ENCODE measurements at places on chromosomes 6 and 20. TPM values are rescaled to one million over a fixed set of nuclear protein-coding genes. Genes with fewer than 3 reads are reported as not detected.

DNA sequence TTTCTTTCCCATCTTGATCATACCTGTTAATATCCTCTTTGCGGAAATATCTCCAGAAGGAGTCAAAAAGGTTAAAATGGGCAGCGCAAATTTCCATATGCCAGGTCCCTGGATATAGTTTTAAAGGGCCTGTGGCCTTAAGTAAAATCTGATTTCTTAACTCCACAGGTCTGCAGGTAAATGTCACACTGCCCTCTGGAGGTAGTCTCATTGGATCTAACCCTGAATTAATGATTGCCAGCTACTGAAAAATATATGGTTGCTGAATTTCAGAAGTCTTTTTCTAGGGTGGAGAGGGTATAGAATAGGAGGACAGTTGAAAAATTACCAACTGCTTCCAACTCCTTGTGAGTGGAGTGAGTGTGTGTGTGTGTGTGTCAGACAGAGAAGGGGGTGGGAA is 8.5 kb downstream of the MOXD1 start:
- no peak for DNase-seq

- DNase-seq = no peak
Measured at GRCh38 chr20:53656293-53657202, 62.9 kb upstream of the ZNF217 start.

- DNase-seq = no peak
Measured at GRCh38 chr20:3239867-3240775, 1.1 kb upstream of the SLC4A11 start.

DNA sequence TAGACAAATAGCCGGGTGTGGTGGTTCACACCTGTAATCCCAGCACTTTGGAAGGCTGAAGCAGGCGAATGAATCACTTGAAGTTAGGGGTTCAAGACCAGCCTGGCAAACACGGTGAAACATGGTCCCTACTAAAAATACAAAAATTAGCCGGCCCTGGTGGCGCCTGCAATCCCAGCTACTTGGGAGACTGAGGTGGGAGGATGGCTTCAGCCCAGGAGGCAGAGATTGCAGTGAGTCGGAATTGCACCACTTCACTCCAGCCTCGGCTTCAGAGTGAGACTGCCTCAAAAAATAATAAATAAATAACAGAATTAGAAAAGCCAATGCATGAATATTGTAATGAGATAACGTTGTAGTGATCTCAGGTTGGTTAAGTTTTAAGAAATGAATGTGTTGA is 61.3 kb downstream of the RFX6 start:
- DNase-seq = no peak

- DNase-seq = no peak
Measured at GRCh38 chr6:52209770-52210169, 23.6 kb downstream of the IL17A start.

- DNase-seq = peak; percentile 18
Measured at GRCh38 chr6:141359953-141360352, 772.8 kb upstream of the GJE1 start.

DNA sequence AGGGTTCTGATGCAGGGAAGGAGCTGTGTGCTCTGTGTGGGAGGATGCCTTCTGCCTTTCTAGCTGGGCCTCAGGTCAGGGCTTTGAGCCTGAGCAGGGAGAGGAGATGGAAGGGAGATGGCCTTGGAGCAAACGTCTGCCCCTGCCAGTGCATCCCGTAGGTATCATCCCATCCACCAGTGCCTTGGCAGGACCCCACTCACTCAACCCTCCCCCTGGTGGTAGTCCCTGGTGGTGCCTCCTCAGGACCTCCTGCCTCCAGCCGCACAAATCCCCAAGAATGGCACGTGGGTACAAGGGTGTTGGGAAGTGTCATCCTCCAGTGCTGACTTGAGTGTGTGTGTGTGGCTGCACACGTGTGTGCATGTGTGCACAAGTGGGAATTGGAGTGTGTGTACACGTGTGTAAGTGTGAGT is 23.1 kb upstream of the MICB start:
- no peak for DNase-seq

- DNase-seq = no peak
Measured at GRCh38 chr6:54244430-54244829, 63.8 kb upstream of the TINAG start.

GRCh38 chr20:50197463-50198179 is 7.0 kb downstream of the CEBPB start:
- DNase-seq = no peak

DNA sequence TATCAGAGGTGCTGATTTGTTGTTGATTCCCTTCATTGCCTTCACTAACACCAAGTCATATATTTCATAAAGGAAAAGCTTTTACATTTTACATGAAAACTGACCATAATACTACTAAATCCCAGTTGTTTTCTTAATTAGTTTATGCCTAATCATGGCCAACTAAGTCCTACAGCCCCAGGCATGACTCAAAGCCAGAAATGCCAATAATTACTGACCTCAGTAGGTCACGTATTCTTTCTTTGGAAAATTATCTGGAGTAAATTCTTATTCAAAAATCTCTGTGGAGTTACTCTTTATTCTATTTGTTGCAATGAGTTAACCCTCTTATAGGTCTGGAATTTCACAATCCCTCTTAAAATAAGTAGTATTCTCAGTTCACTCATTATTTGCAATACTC is 13.5 kb upstream of the MYB start:
- DNase-seq = no peak

GRCh38 chr6:42879372-42880239 is at the start of gene RPL7L1:
Gene RPL7L1 (plus strand): TSS chr6:42879616. CDS start chr6:42879911, 295 bp downstream.
- DNase-seq = peak; percentile 91

GRCh38 chr20:19172637-19173036 is 39.8 kb upstream of the SLC24A3 start:
- no peak for DNase-seq

DNA sequence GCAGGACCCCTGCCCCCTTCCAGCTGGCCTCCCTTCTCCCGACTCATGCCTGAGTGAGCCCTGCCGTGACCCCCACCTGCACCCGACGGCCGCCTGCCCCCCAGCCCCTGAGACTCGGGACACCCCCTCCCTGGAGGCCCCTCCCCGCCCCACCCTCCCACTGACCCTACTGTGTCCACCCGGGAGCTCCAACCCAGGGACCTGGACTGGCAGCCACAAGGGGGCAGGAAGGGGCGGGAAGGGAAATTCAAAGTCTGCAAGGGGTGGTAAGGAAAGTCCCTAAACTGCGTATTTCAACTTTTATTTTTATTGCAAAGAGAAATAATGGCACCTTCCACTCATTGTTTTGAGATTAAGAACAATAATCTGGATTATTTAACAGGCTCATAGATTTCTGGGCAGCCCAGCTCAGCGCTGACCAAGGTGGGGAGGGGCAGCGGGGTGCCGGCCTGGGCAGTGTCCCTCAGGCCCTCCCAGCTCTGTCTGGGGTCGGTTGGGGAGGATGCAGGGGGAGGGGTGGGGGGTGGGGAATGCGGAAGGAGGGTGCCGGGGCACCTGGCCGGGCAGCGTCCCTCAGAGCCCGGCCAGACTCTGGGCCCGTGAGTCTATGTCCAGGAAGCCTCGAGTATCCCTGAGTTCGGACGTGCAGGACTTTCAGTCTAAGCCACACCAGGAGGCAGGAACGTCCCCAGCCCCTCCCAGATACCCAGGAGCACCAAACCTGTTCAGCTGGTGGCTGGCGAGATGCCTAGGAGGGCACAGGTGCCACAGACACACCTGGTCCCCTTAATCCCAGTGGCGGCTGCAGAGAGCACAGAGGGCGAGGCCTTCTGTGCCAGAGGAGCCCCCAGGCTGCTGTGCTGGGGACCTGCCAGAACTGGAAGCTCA is 1.3 kb upstream of the PTK6 start:
- DNase-seq = no peak

DNA sequence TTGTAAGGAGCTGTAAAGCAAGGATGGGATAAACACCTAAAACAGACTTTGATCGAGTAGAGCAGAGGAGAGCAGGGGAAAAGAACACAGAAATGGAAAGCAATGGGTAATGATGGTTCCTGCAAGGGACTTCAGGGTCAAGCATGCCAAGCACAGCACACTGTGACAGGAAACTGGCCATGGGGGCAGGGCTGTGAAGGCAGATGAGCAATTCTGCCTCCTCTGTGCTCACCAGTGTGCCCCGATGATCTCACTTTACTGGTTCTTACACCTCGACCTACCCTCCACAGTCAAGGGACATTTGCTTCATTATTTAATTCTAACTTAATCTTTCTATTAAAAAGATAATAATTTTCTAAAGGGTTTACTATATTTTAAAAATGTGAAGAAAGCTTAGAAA is 21.6 kb upstream of the MYB start:
- DNase-seq = no peak

DNA sequence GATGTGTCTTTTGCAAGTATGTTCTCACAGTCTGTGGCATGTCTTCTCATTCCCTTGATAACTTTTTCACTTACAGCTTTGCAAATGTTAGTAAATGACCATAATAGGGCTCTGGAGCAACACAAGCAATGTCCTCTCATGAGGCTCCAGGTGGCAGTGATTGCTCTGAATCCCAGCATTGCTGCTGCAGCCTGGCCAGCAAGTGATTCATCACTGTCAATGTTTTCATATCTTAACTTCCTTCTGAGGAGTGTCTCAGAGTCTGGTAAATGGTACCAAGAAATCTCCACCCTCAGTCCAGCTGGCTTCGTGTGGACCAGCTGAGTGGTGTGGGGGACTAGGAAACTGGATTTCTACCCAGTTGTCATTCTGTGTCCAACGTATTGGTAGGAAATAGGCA is 139.6 kb downstream of the MYLK4 start:
- no peak for DNase-seq

GRCh38 chr6:157240960-157241311 is 82.4 kb downstream of the TMEM242 start:
- no peak for DNase-seq

DNA sequence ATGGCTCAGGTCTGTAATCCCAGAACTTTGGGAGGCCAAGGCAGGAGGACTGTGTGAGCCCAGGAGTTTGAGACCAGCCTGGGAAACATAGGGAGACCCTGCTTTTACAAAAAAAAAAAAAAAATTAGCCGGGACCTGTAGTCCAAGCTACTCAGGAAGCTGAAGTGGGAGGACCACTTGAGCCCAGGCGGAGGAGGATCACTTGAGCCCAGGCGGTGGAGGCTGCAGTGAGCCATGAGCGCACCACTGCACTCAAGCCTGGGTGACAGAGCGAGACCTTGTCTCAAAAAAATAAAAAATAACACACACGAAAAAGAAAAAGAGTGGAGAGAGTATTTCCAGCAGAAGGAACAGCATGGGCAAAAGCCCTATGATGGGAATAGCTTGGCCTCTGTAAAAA is 2.0 kb downstream of the TTLL9 start:
- no peak for DNase-seq

DNA sequence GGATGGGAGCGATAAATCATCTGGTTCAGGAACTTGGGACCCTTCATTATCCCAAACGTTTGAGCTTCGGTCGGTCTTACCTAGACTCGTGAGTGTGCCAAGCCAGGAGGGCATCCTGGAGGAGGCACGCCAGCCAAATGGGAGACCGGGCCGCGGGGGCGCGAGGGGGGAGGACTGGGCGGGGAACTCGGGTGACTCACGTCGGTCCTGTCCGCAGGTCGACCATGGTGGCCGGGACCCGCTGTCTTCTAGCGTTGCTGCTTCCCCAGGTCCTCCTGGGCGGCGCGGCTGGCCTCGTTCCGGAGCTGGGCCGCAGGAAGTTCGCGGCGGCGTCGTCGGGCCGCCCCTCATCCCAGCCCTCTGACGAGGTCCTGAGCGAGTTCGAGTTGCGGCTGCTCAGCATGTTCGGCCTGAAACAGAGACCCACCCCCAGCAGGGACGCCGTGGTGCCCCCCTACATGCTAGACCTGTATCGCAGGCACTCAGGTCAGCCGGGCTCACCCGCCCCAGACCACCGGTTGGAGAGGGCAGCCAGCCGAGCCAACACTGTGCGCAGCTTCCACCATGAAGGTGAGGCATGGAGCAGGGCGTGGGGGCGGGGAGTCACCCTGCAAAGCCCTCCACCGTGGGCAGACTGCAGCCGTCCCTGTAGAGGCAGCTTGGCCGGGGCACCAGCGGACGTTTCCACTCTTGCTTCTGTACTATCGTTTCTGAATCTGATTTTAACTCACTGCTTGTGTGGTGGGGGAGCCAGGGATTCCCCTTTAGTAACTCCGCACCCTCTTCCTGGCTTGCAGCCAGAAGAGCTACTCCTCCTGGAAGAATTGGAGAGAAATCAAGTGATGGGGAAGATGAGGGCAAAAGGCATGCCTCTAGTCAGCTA is 2.7 kb downstream of the BMP2 start:
- DNase-seq = peak; percentile 38

DNA sequence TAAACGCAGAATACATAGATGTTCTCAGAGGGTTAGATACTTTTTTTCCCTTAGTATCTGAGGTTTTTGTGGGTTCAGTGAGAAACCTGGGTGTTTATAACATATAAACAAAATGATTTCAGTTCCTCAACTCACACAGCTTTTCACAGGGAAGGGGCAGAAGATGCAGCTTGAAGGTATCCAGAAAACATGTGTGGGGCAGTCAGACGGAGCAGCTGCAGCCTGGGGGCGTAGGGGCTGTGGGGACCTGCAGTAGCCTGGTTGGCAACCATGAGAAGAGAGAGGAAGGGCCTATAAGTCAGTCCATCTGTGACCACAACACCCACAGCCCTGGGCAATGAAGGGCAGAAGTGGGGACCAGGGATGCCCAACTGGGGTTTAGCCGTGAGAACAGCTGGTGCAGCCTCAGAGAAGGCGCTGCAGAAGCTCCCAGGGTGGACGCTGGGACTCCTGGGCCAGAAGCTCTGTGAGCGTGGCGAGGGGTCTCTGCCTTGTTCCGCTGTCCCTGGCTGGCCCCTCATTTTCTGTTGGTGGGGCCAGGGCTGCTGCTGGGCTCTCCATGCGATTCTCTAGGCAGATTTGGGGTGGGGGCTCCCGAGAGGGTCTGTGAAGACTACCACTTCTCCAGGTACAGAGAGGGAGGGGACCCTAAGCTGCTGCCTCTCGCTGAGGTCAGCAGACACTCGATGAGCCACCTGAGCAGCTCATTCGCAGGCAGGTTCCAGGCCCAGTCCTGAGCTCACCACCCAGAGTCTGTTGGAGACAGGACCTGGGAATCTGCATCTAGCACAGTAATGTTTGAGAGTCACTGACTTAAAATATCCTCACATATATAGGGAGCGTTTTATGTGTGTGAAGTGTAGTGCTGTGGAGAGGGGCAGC is 181.2 kb downstream of the ZDHHC14 start:
- no peak for DNase-seq

DNA sequence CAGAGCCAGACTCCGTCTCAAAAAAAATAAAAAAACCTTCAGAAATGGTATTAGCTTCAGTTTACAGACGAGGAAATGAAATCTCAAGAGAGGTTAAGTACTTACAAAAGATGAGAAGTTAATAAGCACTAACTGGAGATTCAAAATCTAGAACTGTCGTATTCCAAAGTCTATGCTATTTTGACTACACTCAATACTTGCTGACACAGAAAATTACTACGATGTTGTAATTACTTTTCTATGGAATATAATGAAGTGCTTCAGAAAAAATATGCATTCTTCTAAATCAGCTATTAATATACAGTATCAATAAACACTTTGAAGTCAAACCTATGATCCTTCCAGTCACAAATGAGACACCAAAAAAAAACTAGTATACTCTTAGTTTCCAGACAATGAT is 12.2 kb downstream of the REPS1 start:
- no peak for DNase-seq

HLA-DQA1 gene
- 17.6 TPM for total RNA-seq

EBF4 gene
- 2.5 TPM for total RNA-seq

OOEP gene
- not detected for total RNA-seq

RUNX2 gene
- total RNA-seq = 2.3 TPM

BPIFB1 gene
- total RNA-seq = not detected

CTCFL gene
- total RNA-seq = not detected

DSP gene
- 373 TPM for total RNA-seq

LAMP5 gene
- not detected for total RNA-seq

SLA2 gene
- 1.2 TPM for total RNA-seq

Data from heart left ventricle (tissue), 16 donors.